Activated T-helper 17 cell treated with anti-CD3 and anti-CD28 coated beads, Interleukin-2, amount 50 U/mL, for 72 hours (primary cell): ENCODE measurements at places on chromosomes 6 and 20. TPM values are rescaled to one million over a fixed set of nuclear protein-coding genes. Genes with fewer than 3 reads are reported as not detected.

The AIG1 gene
- total RNA-seq, result 12.0 TPM

The ZNF165 gene
- 2.1 TPM for total RNA-seq

The CENPW gene
- 49.4 TPM for total RNA-seq

GRCh38 chr6:151695156-151695555 is 112.3 kb upstream of the ESR1 start:
- no peak for ATAC-seq

- no peak for ATAC-seq
Measured at GRCh38 chr6:63839485-63839884, 203.9 kb downstream of the PHF3 start.

DNA sequence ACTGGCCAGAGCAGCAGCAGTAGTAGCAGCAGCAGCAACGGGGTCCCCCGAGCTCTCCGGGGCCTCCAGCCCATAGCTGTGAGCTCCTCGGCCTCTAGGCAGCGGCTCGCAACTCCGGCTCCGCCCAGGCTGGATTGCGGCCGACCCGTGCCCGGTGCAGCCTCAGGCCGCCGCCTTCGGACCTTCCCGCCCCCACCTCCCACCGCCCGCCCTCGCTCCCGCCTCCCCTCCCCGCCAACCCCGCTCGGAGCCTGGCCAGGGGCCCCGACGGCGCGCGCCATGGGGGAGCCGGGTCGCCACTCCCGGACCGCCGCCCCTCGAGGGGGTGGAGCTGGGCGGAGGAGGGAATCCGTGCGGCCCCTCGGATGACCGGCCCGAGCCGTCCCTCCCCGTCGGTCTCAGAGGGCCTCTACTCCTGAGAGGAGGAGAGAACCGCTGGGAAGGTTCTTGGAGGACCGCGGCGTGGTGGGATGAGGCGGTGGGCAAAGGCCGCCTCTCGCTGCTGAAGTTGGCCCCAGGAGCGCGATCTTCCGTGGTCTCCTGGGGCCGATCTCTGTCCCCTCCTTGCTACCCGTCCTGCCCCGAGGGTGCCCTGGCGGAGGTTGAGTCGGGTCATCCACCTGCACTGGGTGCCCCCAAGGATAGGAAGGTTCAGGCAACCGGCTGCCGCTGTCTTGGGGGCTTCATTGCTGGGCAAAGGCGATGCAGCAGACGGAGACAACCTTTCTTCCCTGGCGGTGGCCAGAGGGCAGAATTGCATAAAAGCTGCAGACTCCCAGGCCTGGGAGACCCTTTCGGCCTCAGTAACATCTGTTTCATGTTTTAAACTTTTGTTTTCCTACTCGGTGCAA is at the start of gene ADAM33:
Gene ADAM33 (minus strand): TSS at position 80 of the 851 bp plus-strand sequence. CDS start 6 bp downstream, at position 74.
- ATAC-seq, result no peak

The UST gene
- total RNA-seq, result 7.5 TPM

GRCh38 chr6:35402136-35402855 is 49.8 kb upstream of the FANCE start:
- ATAC-seq, result peak; percentile 83

DNA sequence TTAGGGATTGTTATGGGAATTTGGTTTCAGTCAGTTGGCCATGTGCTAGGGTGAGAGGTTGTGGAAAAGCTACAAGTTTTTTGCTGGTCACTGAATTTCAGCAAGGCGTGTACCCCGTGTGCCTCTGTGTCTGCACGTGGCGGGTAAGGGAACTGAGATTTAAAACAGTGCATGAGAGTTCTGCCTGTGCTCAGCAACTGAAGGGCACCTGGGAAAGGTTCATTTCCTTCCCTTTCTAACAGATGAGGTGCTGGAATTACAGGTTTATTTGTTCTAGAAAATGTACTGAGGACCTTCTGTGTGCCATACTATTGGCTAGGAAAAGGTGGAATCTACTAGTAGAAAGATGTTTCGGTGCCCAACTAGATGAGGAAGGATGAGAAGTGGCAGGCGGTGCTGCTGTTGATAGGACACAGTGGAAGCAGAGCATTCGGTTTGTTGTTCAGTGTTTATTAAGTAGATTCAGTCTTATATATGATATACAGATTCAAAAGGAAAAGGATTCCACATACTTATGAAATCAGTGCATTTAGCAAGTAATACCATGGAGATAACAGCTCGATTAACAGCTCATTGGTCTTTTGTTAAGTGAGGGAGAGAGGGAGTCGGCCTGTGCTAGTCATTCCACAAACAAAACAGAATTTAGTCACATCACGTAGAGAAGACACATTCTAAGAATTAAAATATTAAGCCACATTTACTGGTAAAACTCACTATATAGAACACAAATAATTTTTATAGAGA is 84.7 kb downstream of the ASXL1 start:
- no peak for ATAC-seq

GRCh38 chr20:31948008-31948407 is 3.8 kb downstream of the PDRG1 start:
- ATAC-seq, result no peak

The COL10A1 gene
- not detected for total RNA-seq

The TSBP1 gene
- not detected for total RNA-seq

GRCh38 chr6:139545206-139546105 is 171.0 kb upstream of the CITED2 start:
- no peak for ATAC-seq

The PGC gene
- not detected for total RNA-seq
